ENCODE measurements at places on chromosomes 7 and 10. TPM values are rescaled to one million over a fixed set of nuclear protein-coding genes. Genes with fewer than 3 reads are reported as not detected.

The ASB10 gene
- total RNA-seq = not detected

The NPFFR1 gene
- total RNA-seq = 0.05 TPM

The UFSP1 gene
- 3.3 TPM for total RNA-seq

The AASS gene
- 0.31 TPM for total RNA-seq

The OR6B1 gene
- not detected for total RNA-seq

The CDC14C gene
- not detected for total RNA-seq

The DNAH11 gene
- 0.15 TPM for total RNA-seq

The LUC7L2 gene
- total RNA-seq = 110 TPM

The BTBD16 gene
- total RNA-seq = 0.82 TPM

The MSMB gene
- total RNA-seq = not detected

The EN2 gene
- 1.5 TPM for total RNA-seq

All from Panc1 (cell line).